Smooth muscle cell of the brain vasculature (primary cell): ENCODE measurements at places on chromosomes 6 and 20.

DNA sequence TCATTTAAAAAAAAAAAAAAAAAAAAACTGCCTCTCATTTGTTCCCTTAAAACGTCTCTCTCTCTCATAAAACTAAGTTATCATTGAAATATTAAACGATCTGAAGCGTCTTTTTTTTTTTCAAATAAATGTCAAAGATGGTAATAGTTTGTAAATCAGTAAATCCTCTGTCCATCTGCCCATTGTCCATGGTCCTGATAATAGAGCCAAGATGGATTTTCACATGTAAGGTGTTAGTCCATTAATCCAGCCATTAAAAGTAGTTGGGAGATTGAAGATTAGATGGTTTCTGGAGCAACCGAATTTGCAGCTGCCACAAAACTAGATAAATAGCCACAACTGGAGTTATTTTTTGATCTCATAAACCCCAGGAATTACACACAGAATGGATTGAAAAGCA is 145.8 kb upstream of the SNX9 start:
- no peak for DNase-seq

DNA sequence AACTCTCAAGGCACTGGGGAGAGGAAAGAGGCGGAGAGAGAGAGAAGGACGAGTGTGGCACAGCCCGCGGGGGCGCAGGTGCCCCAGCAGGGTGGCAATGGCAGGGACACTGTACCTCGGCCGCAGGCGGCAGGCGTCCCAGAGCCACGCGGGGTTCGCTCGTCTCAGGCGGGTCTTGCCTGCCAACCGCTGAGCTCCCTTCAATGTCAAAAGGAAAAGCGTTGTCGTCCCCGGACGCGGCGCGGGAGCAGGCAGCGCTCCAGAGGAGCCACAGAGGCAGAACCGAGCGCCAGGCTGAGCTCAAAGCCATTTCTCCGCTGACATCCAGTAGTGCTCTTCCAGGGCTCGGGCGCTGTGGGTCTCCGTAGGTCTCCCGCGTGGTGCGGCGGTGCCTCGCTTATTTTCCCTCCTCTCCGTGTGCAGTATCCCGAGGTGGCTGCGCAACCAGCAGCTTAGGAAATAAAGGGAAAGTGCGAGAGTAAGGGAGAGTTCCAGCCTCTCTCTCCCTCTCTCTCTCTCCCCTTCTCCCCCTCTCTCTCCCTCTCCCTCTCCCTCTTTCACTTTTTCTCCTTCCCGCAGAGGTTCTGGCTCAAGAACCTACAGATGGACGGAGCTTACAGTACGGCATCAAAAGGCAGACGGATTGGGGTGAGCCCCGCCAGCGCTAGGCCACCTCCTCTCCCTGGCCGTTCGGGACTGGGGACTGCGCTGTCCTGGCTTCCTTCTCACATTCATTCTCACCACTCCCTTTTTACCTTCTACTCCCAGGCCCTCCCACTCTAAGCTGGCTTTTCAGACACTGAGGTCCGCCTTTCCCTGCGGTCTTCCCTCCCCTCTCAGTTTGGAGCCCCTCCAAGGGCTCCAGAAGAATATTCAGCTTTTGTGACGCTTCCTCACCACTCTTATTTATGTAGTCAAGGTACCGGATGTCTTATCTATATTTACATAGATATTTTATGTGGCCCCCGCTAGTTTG is at the start of gene LAMA4:
LAMA4 (minus strand) TSS at position 727 of the 976 bp plus-strand sequence; CDS start at position 310, 417 bp downstream.
- DNase-seq, result no peak

DNA sequence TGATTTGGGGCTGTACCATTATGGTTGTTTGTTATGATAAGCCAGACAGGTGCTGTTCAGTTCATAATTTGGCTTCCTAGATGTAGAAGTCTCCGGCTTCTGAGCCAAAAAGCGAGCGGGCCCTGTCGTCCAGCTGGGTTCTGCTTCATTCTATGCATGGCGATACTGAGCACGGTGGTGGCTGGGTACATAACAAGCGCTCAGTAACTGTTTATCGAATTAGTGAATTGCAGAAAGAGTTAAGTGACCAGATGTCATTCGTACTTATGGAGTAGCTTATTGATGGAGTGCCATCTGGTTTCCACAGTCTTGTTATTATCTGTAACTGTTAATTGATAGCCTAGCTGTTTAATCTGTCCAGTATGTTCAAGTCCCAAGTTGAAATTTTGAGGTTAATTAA is 85.0 kb downstream of the DTD1 start:
- no peak for DNase-seq

DNA sequence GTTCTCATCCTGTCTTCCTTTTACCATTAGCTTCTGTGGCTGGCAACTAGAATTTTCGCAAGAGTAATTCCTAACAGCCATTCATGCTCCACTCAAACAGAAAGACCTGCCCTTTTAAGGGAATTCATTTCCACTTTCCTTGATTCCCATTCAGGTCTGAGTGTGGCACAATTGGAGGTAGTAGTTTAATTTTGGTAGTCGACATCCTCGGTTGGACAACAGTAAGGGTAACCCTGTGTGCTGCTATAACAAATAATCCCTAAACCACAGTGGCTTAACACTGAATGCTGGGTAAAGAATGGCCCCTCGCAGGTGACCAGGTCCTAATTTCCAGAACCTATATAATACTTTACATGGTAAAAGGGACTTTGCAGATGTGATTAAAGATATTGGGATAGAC is 142.9 kb downstream of the BMP7 start:
- DNase-seq, result no peak

- DNase-seq, result no peak
These were observed 53.5 kb downstream of the LINC00237 start for GRCh38 chr20:21052686-21053001.
